Breast epithelium (tissue), 4 donors: ENCODE measurements at places on chromosomes 7 and 10. TPM values are rescaled to one million over a fixed set of nuclear protein-coding genes. Genes with fewer than 3 reads are reported as not detected.

DNA sequence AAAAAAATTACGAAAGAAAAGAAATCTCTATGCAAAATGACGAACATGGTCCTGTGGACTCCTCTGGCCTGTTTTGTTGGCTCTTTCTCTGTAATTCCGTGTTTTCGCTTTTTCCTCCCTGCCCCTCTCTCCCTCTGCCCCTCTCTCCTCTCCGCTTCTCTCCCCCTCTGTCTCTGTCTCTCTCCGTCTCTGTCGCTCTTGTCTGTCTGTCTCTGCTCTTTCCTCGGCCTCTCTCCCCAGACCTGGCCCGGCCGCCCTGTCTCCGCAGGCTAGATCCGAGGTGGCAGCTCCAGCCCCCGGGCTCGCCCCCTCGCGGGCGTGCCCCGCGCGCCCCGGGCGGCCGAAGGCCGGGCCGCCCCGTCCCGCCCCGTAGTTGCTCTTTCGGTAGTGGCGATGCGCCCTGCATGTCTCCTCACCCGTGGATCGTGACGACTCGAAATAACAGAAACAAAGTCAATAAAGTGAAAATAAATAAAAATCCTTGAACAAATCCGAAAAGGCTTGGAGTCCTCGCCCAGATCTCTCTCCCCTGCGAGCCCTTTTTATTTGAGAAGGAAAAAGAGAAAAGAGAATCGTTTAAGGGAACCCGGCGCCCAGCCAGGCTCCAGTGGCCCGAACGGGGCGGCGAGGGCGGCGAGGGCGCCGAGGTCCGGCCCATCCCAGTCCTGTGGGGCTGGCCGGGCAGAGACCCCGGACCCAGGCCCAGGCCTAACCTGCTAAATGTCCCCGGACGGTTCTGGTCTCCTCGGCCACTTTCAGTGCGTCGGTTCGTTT lies 83.5 kb upstream of the SLF2 start:
- peak; percentile 9 for DNase-seq

- no peak for DNase-seq
Observed at GRCh38 chr7:101258243-101258731, 13.4 kb upstream of the FIS1 start.

DNA sequence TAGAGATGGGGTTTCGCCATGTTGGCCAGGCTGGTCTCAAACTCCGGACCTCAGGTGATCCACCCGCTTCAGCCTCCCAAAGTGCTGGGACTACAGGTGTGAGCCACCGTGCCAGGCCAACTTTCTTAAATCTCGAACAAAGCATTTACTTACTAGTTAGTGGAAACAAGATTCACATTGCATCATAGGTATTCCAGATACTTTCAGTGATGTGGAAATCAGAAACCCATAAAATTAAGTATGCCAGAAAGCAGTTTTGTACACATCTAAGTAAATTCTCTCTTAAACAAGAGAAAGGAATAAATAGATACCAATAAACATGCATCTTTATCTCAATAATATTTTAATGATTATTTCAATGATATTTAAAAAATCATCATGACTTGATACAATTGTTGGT lies 75.5 kb downstream of the DGKI start:
- no peak for DNase-seq

DNA sequence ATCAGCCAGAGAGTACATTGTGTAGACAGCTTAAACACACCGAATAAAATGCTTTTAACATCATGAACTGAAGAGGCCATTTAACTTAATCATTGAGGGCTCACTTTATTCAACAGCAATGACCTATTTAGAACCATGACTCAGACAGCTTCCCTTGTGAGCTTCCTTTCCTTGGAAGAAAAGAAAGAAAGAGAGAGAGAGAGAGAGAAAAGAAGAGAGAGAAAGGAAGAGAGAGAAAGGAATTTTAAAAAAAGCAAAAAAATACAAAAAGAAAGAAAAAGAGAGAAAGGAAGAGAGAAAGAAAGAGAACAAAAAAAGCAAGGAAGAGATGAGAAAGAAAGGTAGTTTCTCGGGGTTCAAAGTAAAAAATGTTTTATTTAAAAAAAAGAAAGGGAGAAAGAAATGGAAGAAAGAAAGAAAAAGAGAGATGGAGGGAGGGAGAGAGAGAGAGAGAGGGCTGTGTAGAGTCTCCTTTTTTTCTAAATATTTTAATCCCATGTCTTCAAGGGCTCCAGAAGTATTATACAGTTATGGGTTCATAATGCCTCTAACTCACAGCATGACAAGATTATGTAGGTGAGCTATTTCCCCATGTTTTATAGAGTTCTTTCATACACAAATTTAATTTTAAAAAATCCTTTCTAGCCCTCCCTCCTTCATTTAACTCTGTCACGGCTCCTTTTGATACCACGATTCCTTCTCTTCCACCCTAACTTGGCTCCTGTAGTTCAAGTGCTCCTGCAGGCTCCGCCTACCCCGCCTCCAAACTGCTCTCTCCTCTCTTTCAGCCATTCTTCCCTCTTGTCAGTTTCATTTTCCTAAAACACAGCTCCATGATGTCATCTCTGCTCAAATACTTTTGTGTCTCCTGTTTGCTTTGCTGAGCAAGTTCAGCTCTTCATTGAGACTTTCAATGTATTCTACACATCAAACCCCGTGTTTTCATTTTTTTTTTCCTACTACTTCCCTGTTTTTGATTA lies 85.5 kb downstream of the PRTFDC1 start:
- DNase-seq, result no peak

- DNase-seq, result no peak
Observed at GRCh38 chr7:1993031-1993695, 239.6 kb downstream of the MAD1L1 start.

GRCh38 chr7:23607866-23608265 lies 10.7 kb downstream of the CCDC126 start:
- no peak for DNase-seq

GRCh38 chr7:2010551-2011265 lies 222.0 kb downstream of the MAD1L1 start:
- DNase-seq, result no peak

DNA sequence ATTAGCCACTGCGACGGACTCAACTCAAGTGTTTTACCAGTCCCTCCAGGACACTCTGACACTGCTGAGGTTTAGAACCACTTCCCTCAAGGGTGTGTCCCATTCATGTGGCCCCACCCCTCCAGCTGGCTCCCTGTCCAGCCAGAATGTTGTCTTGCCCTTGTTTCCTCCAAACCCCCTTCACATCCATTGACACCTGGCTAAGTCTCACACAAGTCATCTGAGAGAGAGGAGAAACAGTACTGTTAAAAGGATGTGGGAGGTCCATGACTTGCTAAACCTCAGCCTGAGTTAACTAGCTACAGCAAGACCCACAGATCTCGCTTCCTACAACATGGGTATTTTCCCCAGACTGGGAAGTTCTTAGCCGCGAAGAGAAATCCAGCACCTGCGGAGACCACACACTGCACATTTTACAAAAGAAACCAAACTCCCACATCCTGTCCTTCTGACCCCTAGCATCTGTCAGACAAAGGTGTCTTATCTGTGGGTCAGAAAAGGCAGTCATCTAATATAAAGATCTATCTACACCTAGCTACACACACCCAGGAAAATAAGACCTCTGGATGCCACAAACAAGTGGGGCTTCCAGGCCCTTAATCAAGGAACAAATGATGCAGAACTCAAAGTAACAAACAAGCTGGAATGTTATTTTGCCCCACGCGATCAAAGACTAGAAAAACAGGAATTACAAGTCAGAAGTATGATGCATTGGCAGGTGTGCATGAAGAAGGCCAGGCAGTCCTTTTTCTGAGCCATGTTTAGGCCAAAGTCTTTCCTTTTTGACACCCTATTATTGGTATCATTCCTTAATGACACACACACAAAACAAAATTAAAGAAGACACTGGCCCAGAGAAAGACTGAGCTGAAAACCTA lies 13.9 kb downstream of the OSBPL3 start:
- peak; percentile 29 for DNase-seq

- no peak for DNase-seq
Observed at GRCh38 chr7:78379148-78379547, 580.6 kb downstream of the PHTF2 start.

- DNase-seq, result no peak
Observed at GRCh38 chr10:63765126-63765525, 243.9 kb downstream of the REEP3 start.

DNA sequence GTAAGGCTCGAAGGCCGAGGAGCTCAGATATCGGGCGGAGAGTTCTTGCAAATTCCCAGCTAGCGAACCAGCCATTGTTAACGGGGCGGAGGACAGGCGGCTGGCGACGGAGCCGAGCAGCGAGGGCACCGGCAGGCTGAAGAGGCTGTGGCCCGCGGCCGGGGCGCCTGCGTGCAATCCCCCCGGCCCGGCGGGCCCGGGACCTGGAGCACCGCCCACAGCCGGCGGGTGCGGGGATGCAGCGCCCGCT lies 4.1 kb downstream of the VAX1 start:
- no peak for DNase-seq

DNA sequence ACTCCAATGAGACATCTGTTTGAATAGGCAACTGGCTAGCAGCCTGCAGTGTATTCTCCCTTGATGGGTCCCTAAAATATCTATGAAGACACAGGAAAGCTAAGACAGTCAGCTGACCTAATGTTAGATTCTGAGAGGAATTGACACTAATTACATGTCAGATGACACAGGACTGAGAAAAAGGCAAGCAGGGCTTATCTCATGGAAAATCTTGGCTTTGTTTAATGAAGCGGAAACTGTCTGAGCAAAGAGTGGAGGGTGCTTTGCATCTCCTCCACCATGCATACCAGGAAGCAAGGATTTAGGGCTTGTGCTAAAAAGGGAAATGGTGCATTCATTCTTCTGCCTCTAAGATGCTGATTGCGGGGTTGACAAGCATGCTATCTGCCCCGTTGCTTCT lies 135.5 kb upstream of the GLI3 start:
- DNase-seq, result no peak

DNA sequence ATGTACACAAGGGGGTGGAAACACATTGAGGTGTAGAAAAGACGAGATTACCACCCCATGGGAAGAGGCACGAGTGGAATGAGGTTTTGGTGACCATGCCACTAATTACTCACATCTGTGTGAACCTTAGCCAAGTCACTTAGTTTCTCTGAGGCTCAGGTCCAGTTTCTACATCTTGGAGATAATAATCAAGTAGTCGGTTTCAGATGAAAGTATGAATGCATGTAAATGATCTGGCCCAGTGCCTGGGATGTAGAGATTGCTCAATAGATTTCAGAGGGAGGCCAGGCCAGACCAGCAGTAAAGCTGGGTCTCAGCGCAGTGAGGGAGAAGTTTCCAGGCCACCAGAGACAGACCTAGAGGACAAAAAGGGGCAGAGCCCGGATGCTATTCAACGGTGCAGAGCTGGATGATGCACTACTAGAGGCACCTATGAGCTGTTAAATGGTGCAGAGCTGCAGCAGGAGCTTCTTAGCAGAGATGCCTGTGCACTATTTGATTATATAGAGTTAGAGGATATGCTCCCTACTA lies 725.1 kb downstream of the GRID1 start:
- no peak for DNase-seq

DNA sequence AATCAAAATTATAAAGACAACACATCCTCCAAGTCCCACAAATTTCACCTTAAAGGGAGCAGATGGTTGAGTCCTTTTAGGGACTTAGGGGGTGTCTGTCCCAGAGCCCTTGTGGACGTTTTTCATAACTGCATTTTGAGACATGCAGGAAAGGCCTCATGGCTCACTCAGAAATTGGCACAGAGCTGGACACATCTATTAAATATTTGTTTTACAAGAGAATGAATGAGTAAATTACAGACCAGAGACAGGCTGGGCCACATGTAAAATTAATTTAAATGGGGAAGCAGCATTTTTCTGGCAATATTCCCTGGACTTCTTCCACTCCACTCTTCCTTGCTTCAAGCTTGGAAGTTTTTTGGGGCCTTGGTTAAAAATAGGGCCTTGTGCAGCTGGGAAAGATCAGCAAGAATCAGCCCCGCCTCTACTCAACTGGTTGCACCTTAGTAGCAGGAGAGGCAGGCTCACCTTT lies 20.0 kb downstream of the LAMB1 start:
- DNase-seq, result no peak

DNA sequence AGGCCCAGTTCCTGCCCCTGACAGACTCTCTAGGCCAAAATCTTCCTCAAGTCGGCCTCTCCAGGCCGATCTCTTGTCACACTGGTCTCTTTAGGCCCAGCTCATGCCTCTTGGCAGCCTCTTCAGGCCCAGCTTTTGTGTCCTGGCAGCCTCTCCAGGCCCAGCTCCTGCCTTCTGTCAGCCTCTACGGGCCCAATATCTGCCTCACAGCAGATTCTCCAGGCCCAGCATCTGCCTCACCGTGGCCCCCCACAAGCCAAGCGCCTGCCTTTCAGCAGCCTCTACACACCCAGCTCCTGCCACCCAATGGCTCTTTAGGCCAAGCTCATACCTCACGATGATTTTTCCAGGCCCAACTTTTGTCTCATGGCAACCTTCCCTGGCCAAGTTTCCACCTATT lies 33.0 kb upstream of the VKORC1L1 start:
- DNase-seq, result no peak

- DNase-seq, result no peak
Observed at GRCh38 chr10:85666102-85666501, 700.5 kb downstream of the GRID1 start.

- no peak for DNase-seq
Observed at GRCh38 chr10:22597138-22597537, 117.2 kb downstream of the PIP4K2A start.

- DNase-seq, result no peak
Observed at GRCh38 chr10:70444744-70445143, 3.3 kb upstream of the NODAL start.

GRCh38 chr7:43647339-43647672 lies 64.4 kb downstream of the STK17A start:
- DNase-seq, result no peak

DNA sequence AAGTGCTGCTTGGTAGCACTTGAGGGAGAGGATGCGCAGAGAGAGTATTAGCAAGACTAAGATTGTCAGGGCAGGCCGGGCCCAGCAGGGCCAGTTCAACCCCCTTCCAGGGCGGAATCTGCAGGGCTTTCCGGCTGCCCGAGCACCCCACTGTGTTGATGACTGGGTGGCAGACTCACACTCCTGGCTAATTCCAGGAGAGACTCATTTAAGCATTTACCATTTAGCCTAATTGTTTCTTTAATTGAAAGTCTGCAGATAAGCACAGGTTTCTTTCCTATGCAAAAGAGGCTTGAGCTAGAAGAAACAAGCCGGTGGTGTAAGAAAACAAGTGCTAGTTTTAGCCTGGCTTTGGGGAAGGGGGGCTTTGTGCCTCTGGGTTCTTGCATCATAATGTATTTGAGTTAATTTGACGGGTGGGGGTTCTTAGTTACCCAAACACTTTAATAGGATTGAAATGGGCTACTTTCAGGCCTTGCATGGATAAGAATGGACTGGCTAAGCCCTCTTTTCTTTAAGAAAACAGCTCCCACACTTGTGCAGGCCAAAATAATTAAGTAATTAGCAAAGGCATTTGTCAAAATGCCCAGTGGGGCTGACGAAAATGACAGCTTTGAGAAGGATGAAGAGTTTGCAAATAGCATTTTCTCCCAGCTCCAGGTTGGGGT lies 201.3 kb downstream of the MYOF start:
- DNase-seq, result no peak

The SPDYE18 gene
- total RNA-seq, result 1.6 TPM

The SUN3 gene
- total RNA-seq, result not detected

The ANKRD26 gene
- total RNA-seq, result 8.3 TPM

The CPA5 gene
- not detected for total RNA-seq

The DNMBP gene
- total RNA-seq, result 15.1 TPM

The SERPINE1 gene
- 7.4 TPM for total RNA-seq

The ASB15 gene
- 0.15 TPM for total RNA-seq

The DEPP1 gene
- 2,057 TPM for total RNA-seq
